ENCODE measurements at places on chromosomes 4 and X. TPM values are rescaled to one million over a fixed set of nuclear protein-coding genes. Genes with fewer than 3 reads are reported as not detected.

DNA sequence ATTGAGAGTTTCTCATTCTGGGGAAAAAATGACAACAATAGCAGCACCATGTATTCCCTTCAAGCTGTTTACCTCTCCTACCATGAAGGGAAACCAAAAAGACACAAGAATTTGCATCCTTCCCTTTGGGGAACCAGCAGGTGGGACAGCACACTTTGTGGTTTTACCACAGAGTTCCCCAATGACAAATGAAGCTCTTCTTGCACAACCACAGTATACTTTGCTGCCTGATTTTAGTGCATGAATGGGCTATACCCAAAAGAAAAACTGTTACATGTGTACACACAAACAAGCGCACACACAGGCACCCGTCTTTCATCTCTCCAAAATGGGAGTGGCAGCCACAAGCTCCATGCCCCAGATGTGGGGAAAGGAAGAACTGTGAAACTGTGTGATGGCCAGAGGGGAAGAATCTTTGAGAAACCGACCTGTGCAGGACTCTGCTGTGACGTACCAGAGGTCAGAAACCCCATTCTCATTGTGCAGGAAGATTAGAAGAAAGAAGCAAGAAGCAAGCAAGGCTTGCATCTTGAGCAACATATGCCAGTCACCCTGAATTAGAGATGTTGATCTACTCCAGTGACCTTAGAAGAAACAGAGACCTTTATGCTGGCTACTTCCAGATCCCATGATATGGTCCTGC, 2.7 kb upstream of the MAML3 start:
- peak; percentile 62 for DNase-seq

DNA sequence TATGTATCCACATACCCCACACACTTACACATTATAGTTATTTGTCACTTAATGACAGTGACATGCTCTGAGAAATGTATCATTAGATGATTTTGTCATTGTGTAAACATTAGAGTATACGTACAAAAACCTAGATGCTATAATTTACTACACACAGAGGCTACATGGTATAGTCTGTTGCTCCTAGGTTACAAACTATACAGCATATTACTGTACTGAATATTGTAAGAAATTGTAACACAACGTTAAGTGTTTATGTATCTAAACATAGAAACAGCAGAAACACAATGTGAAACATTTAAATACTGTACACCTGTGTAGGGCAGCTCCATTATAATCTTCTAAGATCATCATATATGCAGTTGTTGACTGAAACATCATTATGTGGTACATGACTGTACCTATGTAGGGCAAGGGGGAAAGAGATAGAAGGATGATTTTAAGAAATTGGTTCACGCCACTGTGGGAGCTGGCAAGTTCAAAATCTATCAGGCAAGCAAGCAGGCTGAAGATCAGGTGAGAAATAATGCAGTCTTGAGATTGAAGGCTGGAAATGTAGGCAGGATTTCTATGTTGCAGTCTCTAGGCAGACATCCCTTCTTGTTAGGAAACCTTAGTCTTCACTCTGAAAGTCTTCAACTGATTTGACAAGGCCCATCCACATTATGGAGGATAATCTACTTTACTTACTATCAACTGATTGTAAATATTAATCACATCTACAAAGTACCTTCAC, 78.0 kb upstream of the CPEB2 start:
- no peak for DNase-seq

- peak; percentile 54 for DNase-seq
Measured at GRCh38 chr4:74671080-74671698, 123.1 kb downstream of the BTC start.

GRCh38 chr4:150173432-150173861, 95.2 kb downstream of the DCLK2 start:
- no peak for DNase-seq

DNA sequence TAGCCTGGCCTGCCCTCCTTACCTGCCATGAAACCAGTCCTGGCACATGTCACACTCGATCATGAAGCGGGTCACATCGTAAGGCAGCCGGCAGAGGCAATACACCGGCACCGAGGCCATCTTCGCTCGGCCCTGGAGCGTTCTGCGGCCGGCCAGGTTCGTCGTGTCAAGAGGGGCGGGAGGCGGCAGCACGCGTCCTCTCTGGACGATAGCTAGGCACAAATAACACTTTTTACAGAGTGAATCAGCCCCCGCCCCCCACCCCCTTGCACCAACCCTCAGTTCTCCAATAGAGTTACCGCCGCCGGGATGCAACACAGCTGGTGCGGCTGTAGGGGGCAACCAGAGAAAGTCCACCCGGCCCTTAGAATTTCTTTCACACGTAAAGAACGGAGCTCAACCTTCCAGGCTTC, 1.7 kb downstream of the PHF8 start:
- DNase-seq = peak; percentile 58

The HSD17B13 gene
- 0.14 TPM for total RNA-seq

The CITED1 gene
- 0.38 TPM for total RNA-seq

The MSANTD1 gene
- 2.5 TPM for total RNA-seq

The KIF4A gene
- total RNA-seq = 26.4 TPM

The SORCS2 gene
- 0.05 TPM for total RNA-seq

The SCFD2 gene
- 17.6 TPM for total RNA-seq

The USP26 gene
- not detected for total RNA-seq

The RRH gene
- total RNA-seq = 0.99 TPM

All from activated T-cell treated with anti-CD3 and anti-CD28 coated beads, Interleukin-2, amount 50 U/mL, for 72 hours (primary cell).